Neural progenitor cell (in vitro differentiated cells): ENCODE measurements at places on chromosomes 11 and 22. TPM values are rescaled to one million over a fixed set of nuclear protein-coding genes. Genes with fewer than 3 reads are reported as not detected.

FOLR2 gene
- not detected in 2 replicates for total RNA-seq

OR4C5 gene
- total RNA-seq: not detected in 2 replicates

GGTLC3 gene
- not detected in 2 replicates for total RNA-seq

CCDC81 gene
- 0.77 and 1.0 TPM in 2 replicates for total RNA-seq

PNPLA5 gene
- total RNA-seq: 0.11 and 0.22 TPM in 2 replicates

PHETA2 gene
- 0.79 and 2.3 TPM in 2 replicates for total RNA-seq

DNA sequence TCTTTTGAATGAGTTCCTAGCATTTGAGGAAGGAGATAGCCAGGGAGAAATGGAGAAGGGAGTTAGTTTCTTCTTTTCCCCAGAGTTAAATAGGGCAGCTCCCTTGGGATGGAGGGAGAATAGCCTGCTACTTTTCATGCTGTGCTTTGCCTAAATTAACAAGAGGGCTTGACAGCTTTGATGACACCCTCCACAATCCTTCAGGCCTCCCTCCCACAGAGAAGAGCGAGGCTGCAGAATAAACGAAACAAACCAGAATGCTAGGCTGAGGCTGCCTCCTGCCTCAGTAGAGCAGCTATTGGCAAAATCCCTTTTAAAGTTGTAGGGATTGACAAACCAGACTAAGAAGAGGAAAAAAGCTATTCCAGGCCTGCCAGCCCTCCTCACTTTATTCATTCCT lies 94.6 kb downstream of the C11orf58 start:
- H3K27me3 ChIP-seq: no peaks in the 10 kb centered on the region
- peak; percentile 59 for DNase-seq
- H3K4me1 ChIP-seq: peaks cover 21% of the 10 kb centered on the region
- no peaks in the 10 kb centered on the region for H3K36me3 ChIP-seq
- no peak overlapping the region for H3K4me3 ChIP-seq

DNA sequence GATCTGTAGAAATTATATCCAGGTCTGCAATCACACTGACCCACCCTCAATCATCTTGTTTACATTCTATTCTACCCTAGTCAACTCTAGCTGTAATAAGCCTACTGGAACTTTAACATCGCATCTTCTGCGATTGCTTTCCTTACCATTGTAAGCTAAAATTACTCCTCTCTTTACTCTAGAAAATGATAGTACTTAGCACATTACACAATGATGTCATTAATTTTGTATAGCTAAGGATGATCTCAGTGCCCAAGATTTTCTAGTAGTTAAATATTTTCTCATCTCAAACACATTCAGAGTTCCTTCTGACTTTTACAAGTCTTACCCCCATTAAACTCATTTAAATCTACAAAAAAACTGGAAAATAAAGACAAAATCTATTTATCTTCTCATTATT lies 39.6 kb upstream of the CTSC start:
- H3K4me1 ChIP-seq: no peaks in the 10 kb centered on the region
- H3K27me3 ChIP-seq: no peaks in the 10 kb centered on the region
- H3K27ac ChIP-seq: no peak overlapping the region
- H3K4me3 ChIP-seq: no peak overlapping the region
- no peaks in the 10 kb centered on the region for H3K36me3 ChIP-seq

GRCh38 chr11:56911312-56911711 lies 77.4 kb upstream of the OR5AK2 start:
- H3K27me3 ChIP-seq: no peaks in the 10 kb centered on the region
- H3K4me3 ChIP-seq: no peak overlapping the region
- no peak overlapping the region for H3K27ac ChIP-seq
- DNase-seq: no peak

DNA sequence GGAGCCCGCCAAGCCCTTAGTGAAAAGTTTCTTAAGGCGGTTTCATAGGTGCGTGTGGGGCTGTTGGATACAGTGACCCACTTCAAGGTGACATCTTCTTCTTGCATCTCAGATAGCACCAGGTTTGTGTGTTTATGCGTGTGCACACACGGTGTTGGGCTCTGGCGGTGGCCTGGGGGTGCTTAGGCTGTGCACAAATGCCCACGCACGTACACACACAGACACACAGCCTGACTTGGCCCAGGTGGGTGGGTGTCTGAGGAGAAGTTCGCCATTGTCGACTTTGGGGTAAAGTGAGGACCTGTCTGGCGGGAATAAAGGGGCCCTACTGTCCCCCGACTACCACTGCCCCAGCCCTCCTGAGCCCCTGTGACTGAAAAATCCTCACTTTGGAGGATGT lies 103.8 kb downstream of the KCNQ1 start:
- no peak for DNase-seq
- H3K36me3 ChIP-seq: no peaks in the 10 kb centered on the region
- H3K27ac ChIP-seq: no peak overlapping the region
- no peak overlapping the region for H3K4me3 ChIP-seq
- H3K27me3 ChIP-seq: peaks cover 100% of the 10 kb centered on the region

DNA sequence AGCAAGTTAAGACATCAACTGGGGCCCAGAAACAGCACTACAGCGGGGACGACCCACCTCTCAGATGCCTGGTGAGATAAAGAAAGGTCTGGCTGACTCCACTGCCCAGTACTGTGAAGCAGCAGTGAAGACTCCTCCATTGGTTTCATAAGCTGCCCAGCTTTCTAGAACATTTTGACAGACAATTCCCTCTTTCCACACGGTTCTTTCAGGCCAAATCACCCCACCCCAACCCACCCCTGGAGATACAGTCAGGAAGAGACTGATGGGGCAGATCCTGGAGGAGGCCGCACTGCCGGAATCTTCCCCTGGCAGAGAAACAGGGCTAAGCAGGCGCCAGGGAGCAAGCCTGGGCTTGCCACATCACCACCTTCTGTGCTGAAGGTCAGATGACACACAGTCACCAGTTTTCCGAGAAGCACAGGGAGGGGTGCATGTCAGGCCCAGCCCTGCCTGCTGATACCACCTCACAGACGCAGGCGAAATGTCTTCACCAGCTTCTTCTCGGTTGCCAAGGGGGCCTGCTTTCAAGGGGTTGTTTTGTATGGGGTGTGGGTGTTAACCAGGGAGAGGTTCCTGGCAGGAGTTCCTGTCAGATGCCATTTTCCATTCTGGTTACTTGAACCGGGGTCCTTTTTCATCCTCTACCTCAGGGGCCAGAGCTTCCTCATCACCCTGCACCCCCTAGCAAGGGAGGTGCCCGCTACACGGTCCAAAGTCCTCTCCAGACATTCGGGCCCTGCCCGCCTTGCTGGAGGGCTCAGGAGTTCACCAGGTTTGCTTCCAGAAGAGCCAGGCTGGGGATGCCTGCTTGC lies 1.4 kb upstream of the NEAT1 start:
- peak; percentile 39 for DNase-seq
- peak overlapping the region; percentile 32 for H3K27ac ChIP-seq
- H3K27me3 ChIP-seq: no peaks in the 10 kb centered on the region
- no peaks in the 10 kb centered on the region for H3K36me3 ChIP-seq
- H3K4me3 ChIP-seq: peak overlapping the region; percentile 61

- H3K27me3 ChIP-seq: no peaks in the 10 kb centered on the region
- H3K4me1 ChIP-seq: no peaks in the 10 kb centered on the region
- DNase-seq: no peak
- H3K27ac ChIP-seq: no peak overlapping the region
- no peak overlapping the region for H3K4me3 ChIP-seq
Observed at GRCh38 chr11:47571895-47572294, 6.5 kb downstream of the PTPMT1 start.

GRCh38 chr22:24878969-24879368 lies 67.5 kb downstream of the LHFPL7 start:
- DNase-seq: no peak
- no peak overlapping the region for H3K4me3 ChIP-seq
- no peaks in the 10 kb centered on the region for H3K4me1 ChIP-seq

DNA sequence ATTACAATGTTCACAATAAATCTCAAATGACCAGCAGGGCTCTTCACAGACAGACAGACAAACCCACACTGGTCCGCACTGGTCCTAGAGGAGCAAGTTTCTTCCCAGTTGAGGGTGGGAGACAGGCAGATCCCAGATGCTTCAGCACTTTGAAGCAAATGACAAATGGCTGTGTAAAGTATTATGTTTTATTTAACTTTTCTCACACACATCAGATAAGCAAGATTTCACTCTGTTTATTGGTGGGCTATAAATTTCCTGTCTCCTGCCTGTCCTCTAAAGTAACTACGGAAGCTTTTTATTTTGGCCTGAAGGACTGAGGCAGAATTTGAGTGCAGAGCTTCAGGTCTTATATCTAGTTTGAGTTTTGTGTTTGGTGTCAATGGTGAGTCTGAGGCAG lies 174.7 kb upstream of the MTNR1B start:
- peaks cover 22% of the 10 kb centered on the region for H3K4me1 ChIP-seq
- no peak overlapping the region for H3K27ac ChIP-seq
- DNase-seq: no peak

GRCh38 chr11:18612394-18612793 lies 12.8 kb downstream of the MISFA start:
- no peaks in the 10 kb centered on the region for H3K27me3 ChIP-seq
- no peak for DNase-seq
- H3K4me3 ChIP-seq: no peak overlapping the region
- no peaks in the 10 kb centered on the region for H3K4me1 ChIP-seq
- peaks cover 4% of the 10 kb centered on the region for H3K36me3 ChIP-seq

- no peak overlapping the region for H3K27ac ChIP-seq
- H3K36me3 ChIP-seq: no peaks in the 10 kb centered on the region
- peaks cover 3% of the 10 kb centered on the region for H3K27me3 ChIP-seq
- peaks cover 12% of the 10 kb centered on the region for H3K4me1 ChIP-seq
Observed at GRCh38 chr11:117690484-117691217, 106.4 kb downstream of the DSCAML1 start.

DNA sequence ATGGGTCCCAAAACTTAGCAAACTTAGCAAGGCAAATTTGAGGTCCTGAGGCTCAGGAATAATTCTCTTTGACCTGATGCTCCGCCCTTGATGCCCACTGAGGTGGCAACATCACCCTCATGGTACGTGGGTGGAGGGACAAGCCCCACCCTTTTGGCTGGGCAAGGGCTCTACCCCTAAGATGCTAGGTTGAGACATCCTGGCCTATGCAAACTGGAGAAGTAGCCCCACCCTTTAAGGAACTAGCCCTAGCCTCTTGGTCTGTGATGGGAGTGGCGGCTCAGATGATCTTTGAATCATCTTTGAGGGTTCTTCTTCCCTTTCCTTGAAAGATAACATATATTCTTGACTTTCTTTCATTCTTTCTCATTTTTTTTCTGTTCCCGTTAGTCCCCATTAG lies 32.9 kb downstream of the CABIN1 start:
- no peak overlapping the region for H3K4me3 ChIP-seq
- H3K4me1 ChIP-seq: no peaks in the 10 kb centered on the region
- H3K36me3 ChIP-seq: no peaks in the 10 kb centered on the region
- H3K27me3 ChIP-seq: no peaks in the 10 kb centered on the region
- DNase-seq: no peak

DNA sequence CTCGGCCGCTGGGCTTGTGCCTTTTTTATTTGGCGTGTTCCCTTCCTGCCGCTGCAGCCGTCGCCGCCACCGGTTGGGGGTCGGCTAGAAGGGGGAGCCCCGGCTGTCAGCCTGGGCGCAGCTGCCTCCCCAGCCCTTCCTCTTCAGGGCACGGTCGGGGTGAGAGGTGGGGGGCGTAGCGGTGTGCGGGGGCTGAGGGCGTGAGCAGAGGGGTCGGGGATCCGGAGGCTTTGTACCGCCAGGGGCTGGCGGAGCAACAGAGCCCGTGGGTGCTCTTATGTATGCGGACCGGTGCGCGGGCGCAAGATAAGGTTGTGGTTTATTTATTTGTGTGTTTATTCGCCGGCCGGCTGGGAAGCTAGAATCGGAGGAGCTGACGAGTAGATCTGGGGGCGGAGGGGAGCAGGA lies 477 bp downstream of the ZBTB16 start:
- peak; percentile 75 for DNase-seq
- no peak overlapping the region for H3K27ac ChIP-seq
- peak overlapping the region; percentile 70 for H3K4me3 ChIP-seq

DNA sequence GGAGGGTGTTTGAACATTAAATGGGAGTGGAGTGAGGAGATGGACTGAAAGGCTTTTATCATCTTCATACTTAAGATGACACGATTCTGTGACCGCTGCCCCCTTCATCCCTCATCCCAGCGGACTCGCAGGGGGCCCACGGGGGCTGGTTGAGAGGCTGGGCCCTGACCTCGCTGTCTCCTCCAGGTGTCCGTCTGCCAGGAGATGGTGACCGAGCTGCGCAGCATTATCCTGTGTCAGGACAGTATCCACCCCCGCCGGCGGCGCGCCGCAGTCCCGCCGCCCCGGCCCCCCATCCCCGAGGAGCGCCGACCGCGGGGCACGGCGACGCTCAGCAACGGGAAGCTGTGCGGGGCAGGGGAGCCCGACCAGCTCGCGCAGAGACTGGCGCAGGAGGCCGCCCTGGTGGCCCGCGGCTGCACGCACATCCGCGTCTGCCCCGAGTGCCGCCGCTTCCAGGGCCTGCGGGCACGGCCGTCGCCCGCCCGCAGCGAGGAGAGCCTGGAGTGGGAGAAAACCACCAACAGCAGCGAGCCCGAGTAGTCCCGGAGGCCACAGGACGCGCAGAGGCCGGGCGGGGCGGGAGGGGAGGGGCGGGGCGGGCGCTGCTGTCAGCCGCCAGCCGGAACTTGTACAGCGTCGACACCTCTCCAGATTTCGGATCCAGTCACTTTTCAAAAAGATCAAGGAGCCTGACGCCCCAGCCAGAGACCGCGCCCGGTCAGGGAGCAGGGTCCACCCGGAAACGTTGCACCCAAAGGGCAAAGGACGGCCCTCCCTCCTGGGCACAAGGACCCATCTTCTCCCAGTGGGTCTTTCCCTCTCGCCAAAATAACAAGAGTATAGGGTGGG lies 38.0 kb upstream of the TBCEL start:
- H3K4me1 ChIP-seq: peaks cover 12% of the 10 kb centered on the region
- peaks cover 28% of the 10 kb centered on the region for H3K27me3 ChIP-seq
- no peaks in the 10 kb centered on the region for H3K36me3 ChIP-seq
- H3K27ac ChIP-seq: no peak overlapping the region

DNA sequence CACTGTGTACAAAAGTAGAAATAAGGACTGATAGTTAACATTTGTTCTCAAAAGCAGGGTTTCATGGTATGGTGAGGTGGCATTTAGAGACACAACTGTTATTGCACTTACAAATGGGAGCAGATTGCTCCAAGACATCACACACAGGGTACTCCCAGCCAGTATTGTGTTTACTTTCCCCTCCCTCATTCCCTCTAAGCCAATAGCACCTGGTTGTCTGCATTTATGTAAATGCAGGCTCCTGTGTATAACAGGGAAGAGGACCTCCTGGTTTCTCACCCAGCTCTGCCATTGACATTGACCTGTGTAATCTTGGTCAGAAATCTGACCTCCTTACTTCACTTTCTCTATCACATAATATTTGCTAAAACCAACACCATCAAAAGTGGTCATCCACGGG lies 154.4 kb downstream of the NAV2 start:
- H3K27me3 ChIP-seq: no peaks in the 10 kb centered on the region
- DNase-seq: no peak
- H3K4me3 ChIP-seq: no peak overlapping the region
- peaks cover 24% of the 10 kb centered on the region for H3K4me1 ChIP-seq
- H3K36me3 ChIP-seq: no peaks in the 10 kb centered on the region

DNA sequence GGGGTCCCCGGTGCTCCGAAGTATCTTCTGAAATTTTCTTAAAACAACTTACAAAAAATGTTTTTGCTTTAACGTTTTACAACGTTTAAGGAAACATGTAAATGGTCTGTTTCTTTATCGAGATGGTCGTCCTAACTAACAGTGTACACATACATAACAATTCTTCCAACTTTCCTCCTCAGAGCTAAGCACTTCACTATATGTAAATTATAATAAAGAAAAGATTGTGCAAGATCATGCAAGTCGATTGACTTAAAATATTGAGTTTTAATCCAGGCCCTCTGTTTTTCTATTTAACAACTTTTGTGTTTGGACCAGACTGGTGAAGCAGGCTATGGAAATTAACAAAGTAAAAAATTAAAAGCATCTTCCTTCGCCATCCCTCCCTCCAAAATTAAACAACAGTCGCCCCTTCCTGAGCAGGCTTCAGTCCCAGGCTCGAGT lies 4.9 kb downstream of the ALX4 start:
- peaks cover 100% of the 10 kb centered on the region for H3K27me3 ChIP-seq
- DNase-seq: no peak
- H3K27ac ChIP-seq: no peak overlapping the region
- peak overlapping the region; percentile 12 for H3K4me3 ChIP-seq
